ENCODE measurements at places on chromosomes 6 and 20.
A peak's percentile ranks its signal among the peaks of the same experiment; 100 is the strongest.

GRCh38 chr20:44068316-44069201, 118.4 kb downstream of the JPH2 start:
- H3K4me3 ChIP-seq = no peak overlapping the region
- H3K27ac ChIP-seq = peak overlapping the region; percentile 95
- peaks cover 6% of the 10 kb centered on the region for H3K27me3 ChIP-seq
- DNase-seq = no peak
- H3K4me1 ChIP-seq = peaks cover 38% of the 10 kb centered on the region

- no peak overlapping the region for H3K27ac ChIP-seq
- H3K27me3 ChIP-seq = peaks cover 2% of the 10 kb centered on the region
- no peak overlapping the region for H3K4me3 ChIP-seq
- H3K36me3 ChIP-seq = no peaks in the 10 kb centered on the region
- H3K4me1 ChIP-seq = peaks cover 1% of the 10 kb centered on the region
These were observed 46.9 kb upstream of the QKI start for GRCh38 chr6:163367497-163368183.

- peaks cover 7% of the 10 kb centered on the region for H3K4me1 ChIP-seq
- peaks cover 39% of the 10 kb centered on the region for H3K27me3 ChIP-seq
- H3K27ac ChIP-seq = no peak overlapping the region
- DNase-seq = no peak
These were observed 10.7 kb downstream of the DLL1 start for GRCh38 chr6:170279977-170280688.

GRCh38 chr6:122388945-122389344, 10.5 kb upstream of the HSF2 start:
- no peak overlapping the region for H3K27ac ChIP-seq
- no peaks in the 10 kb centered on the region for H3K36me3 ChIP-seq
- no peaks in the 10 kb centered on the region for H3K27me3 ChIP-seq

DNA sequence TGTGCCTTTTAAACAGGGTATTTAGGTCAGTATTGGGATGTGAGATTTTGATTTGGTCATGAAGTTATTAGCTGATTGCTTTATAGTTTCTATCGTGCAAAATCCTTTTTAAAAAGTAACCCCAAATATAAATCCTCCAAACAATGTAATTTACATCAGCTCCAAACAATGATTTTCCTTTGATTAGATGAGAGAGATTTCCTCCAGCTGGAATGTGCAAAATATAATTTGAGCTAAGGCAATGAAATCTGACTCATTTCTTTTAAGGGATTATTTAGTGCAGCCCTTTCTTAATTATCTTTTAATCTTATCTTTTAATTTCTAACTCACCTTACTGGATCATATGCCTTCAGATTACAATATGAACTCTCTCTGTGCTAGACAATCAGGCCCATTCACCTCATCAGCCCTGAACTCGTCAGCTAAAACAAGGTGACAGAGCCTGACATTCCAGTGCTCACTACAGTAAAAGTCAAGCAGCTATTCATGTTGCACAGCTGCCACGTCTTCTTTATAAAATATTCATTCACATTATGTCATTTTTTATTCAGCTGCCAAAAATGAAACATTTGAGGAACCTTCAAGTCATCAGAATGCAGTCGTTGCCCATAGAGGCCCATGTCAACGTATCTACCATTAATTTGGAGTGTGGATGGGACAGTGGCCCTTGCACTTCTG, 440.1 kb downstream of the CBLN4 start:
- H3K36me3 ChIP-seq = no peaks in the 10 kb centered on the region
- no peaks in the 10 kb centered on the region for H3K27me3 ChIP-seq
- H3K4me1 ChIP-seq = no peaks in the 10 kb centered on the region
- H3K27ac ChIP-seq = no peak overlapping the region

DNA sequence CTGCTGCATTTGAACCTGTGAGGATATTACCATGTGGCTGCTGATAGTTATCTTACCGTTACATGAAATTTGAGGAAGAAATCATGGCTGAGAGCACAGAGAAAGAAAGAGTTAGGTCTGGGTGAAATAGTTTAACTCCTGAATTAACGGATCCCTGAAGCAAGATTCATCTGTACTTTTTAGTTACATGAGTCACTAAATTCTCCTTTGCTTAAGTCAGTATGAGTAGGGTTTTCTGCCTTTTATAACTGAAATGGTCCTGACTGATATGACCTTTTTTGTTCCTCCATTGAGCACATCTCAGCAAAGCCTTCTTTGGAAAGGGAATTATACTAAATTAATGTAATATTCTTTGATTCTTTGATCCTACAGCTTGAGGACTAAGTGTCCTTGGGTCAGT, 333.3 kb upstream of the ZFP64 start:
- H3K4me1 ChIP-seq = no peaks in the 10 kb centered on the region
- H3K36me3 ChIP-seq = no peaks in the 10 kb centered on the region
- H3K4me3 ChIP-seq = no peak overlapping the region

GRCh38 chr6:118280210-118280609, 267.9 kb upstream of the PLN start:
- DNase-seq = no peak
- H3K27ac ChIP-seq = no peak overlapping the region
- peaks cover 22% of the 10 kb centered on the region for H3K27me3 ChIP-seq
- H3K36me3 ChIP-seq = no peaks in the 10 kb centered on the region

DNA sequence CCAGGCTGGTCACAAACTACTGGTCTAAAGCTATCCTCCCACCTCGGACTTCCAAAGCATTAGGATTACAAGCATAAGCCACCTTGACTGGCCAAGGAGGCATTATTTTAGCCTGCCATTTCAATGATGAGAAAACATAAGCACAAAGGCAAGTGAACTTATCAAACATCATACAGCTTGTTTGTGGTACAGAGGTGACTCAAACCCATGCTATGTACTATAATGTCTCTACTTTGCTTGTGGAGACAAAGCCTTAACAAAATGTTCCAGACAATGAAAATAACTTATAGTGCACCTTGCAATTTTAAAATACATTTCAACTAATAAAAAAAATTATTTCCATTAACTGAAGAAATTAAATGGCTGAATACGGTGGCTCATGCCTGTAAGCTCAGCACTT, 26.2 kb downstream of the HDAC2 start:
- no peaks in the 10 kb centered on the region for H3K4me1 ChIP-seq
- DNase-seq = no peak
- no peaks in the 10 kb centered on the region for H3K27me3 ChIP-seq

DNA sequence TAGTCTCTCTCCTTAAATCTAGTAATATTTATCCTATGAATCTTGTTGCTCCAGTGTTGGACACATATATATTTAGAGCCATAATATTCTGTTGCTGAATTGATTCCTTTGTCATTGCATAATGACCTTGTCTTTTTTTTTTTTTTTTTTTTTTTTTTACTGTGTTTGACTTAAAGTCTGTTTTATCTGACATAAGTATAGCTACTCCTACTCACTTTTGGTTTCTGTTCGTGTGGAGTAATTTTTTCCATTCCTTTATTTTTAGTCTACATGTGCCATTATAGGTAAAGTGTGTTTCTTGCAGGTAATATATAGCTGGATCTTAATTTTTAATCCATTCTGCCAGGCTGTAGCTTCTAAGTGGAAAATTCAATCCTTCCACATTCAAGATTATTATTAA, 166.5 kb downstream of the GMDS start:
- peaks cover 19% of the 10 kb centered on the region for H3K27me3 ChIP-seq
- no peak overlapping the region for H3K4me3 ChIP-seq
- H3K36me3 ChIP-seq = peaks cover 19% of the 10 kb centered on the region
- H3K27ac ChIP-seq = no peak overlapping the region
- peaks cover 37% of the 10 kb centered on the region for H3K4me1 ChIP-seq

- H3K27me3 ChIP-seq = no peaks in the 10 kb centered on the region
- no peak overlapping the region for H3K27ac ChIP-seq
- no peaks in the 10 kb centered on the region for H3K4me1 ChIP-seq
- no peak overlapping the region for H3K4me3 ChIP-seq
- H3K36me3 ChIP-seq = no peaks in the 10 kb centered on the region
These were observed 90.9 kb downstream of the SPTLC3 start for GRCh38 chr20:13099676-13100075.

GRCh38 chr6:19042420-19042819, 655.3 kb downstream of the RNF144B start:
- no peaks in the 10 kb centered on the region for H3K27me3 ChIP-seq
- no peaks in the 10 kb centered on the region for H3K4me1 ChIP-seq
- no peaks in the 10 kb centered on the region for H3K36me3 ChIP-seq
- H3K4me3 ChIP-seq = no peak overlapping the region

- no peaks in the 10 kb centered on the region for H3K36me3 ChIP-seq
- no peaks in the 10 kb centered on the region for H3K4me1 ChIP-seq
- no peak overlapping the region for H3K27ac ChIP-seq
These were observed 192.6 kb upstream of the SALL4 start for GRCh38 chr20:51994751-51995417.

DNA sequence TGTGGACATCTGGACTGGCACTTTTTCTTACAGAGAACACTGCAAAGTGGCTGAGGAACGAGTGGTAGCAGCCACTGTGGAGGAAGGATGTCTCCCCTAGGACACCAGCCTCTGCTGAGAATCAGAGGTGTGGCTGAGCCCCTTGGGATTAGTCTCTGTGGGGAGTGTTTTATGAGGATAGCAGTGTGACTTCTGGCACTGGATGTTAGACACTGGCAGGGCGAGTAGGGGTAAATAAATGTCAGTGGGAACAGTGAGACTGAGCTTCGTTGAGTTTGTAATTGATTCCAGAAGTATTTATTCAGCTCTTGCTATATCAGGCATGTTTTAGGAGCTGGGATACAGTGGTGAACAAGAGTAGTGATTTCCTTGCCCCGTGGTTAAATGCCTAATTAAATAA, 124.0 kb downstream of the JARID2 start:
- H3K27ac ChIP-seq = peak overlapping the region; percentile 14
- H3K36me3 ChIP-seq = peaks cover 62% of the 10 kb centered on the region
- no peak overlapping the region for H3K4me3 ChIP-seq
- H3K4me1 ChIP-seq = peaks cover 61% of the 10 kb centered on the region
- no peaks in the 10 kb centered on the region for H3K27me3 ChIP-seq

- no peak overlapping the region for H3K27ac ChIP-seq
- no peaks in the 10 kb centered on the region for H3K27me3 ChIP-seq
- H3K36me3 ChIP-seq = no peaks in the 10 kb centered on the region
- no peak for DNase-seq
- H3K4me1 ChIP-seq = no peaks in the 10 kb centered on the region
These were observed 143.4 kb downstream of the ADGRB3 start for GRCh38 chr6:68778356-68779020.

GRCh38 chr6:114030767-114031166, 59.8 kb upstream of the HDAC2 start:
- H3K27me3 ChIP-seq = peaks cover 9% of the 10 kb centered on the region
- no peak overlapping the region for H3K27ac ChIP-seq
- no peaks in the 10 kb centered on the region for H3K4me1 ChIP-seq
- DNase-seq = no peak
- no peak overlapping the region for H3K4me3 ChIP-seq

DNA sequence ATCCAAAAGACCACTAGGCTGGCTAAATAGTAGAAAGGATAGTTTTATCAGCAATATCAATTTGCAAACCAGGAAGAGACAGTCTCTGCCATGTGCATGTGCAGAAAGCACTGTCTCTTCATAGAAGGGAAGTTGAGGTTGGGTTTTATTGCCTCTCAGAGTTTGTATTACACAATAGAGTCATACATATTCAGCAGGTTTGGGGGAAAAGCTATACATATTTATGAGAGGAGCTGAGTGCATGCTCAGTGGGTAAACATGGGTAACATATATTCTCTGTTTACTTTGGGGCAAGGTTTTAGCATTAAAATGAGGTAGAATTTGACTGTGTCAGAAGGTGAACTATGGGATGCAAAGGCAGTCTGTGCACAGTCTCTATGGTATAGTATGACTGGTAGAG, 14.9 kb downstream of the TMEM170B start:
- H3K27me3 ChIP-seq = peaks cover 5% of the 10 kb centered on the region
- H3K36me3 ChIP-seq = no peaks in the 10 kb centered on the region
- DNase-seq = no peak
- peaks cover 3% of the 10 kb centered on the region for H3K4me1 ChIP-seq

- DNase-seq = no peak
- no peak overlapping the region for H3K27ac ChIP-seq
- no peak overlapping the region for H3K4me3 ChIP-seq
These were observed 84.1 kb downstream of the SMOC2 start for GRCh38 chr6:168525114-168525513.

- H3K4me3 ChIP-seq = no peak overlapping the region
- no peak for DNase-seq
- peaks cover 62% of the 10 kb centered on the region for H3K36me3 ChIP-seq
- H3K27me3 ChIP-seq = no peaks in the 10 kb centered on the region
- peak overlapping the region; percentile 52 for H3K27ac ChIP-seq
These were observed 15.4 kb upstream of the ANKRD60 start for GRCh38 chr20:58243653-58244410.

DNA sequence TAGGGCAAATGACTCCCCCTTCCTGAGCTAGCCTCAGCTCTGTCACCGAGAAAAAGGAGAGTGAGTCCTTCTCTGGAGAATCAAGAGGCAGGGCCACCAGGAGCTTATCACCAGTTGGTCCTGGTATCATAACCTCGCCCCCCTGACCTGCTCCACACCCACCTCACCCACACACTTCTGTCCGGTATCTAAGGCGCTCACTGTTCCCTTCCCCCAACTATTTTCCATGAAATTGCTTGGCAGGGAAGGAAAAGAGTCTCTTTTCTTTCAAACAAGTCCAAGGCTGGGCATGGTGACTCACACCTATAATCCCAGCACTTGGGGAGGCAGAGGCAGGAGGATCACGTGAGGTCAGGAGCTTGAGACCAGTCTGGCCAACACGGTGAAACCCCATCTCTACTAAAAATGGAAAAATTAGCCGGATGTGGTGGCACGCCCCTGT, 77.6 kb downstream of the ZMYND8 start:
- H3K4me1 ChIP-seq = peaks cover 28% of the 10 kb centered on the region
- H3K27ac ChIP-seq = peak overlapping the region; percentile 43
- DNase-seq = no peak
- peaks cover 82% of the 10 kb centered on the region for H3K36me3 ChIP-seq
- no peak overlapping the region for H3K4me3 ChIP-seq
